ENCODE measurements at places on chromosomes 4 and X. TPM values are rescaled to one million over a fixed set of nuclear protein-coding genes. Genes with fewer than 3 reads are reported as not detected.

- DNase-seq = no peak
Measured at GRCh38 chr4:147085781-147086180, 140.1 kb upstream of the TTC29 start.

- DNase-seq = no peak
Measured at GRCh38 chr4:68494688-68495087, 47.4 kb downstream of the TMPRSS11E start.

DNA sequence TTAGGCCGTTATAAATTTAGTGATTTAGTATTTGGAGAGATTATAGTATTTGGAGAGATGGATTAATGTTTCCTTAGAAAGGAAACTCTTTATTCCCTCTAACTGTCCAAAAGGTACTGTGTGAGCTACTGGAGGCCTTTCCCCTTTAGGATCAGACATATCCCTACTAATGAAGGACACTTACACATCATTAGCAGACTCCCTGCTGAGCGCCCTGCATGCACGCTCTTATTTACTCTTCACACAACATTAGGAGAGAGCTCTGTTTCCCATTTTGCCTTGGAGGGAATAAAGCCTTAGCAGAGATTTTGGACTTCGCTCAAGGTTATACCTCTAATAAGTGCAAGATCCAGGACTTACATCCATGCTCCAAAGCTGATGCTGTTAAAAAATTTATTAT lies 17.8 kb upstream of the STOX2 start:
- DNase-seq = no peak

- no peak for DNase-seq
Measured at GRCh38 chrX:77444075-77444474, 3.1 kb upstream of the FGF16 start.

GRCh38 chr4:152528060-152528459 lies 7.8 kb downstream of the FBXW7 start:
- DNase-seq = no peak

GRCh38 chr4:7434141-7434765 lies 477 bp downstream of the PSAPL1 start:
- DNase-seq = no peak

NUDT6 gene
- 11.9 TPM for total RNA-seq

GABRG1 gene
- not detected for total RNA-seq

- DNase-seq = no peak
Measured at GRCh38 chr4:21452931-21453330, 495.6 kb downstream of the KCNIP4 start.

DNA sequence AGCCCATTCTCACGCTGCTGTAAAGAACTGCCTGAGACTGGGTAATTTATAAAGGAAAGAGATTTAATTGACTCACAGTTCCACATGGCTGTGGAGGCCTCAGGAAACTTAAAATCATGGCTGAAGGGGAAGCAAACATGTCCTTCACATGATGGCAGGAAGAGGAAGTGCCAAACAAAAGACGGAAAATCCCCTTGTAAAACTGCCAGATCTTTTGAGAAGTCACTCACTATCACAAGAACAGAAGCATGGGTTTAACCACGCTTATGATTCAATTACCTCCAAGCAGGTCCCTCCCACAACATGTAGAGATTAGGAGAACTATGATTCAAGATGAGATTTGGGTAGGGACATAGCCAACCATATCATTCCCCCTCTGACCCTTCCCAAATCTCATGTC lies 335.5 kb downstream of the IL15 start:
- no peak for DNase-seq

DNA sequence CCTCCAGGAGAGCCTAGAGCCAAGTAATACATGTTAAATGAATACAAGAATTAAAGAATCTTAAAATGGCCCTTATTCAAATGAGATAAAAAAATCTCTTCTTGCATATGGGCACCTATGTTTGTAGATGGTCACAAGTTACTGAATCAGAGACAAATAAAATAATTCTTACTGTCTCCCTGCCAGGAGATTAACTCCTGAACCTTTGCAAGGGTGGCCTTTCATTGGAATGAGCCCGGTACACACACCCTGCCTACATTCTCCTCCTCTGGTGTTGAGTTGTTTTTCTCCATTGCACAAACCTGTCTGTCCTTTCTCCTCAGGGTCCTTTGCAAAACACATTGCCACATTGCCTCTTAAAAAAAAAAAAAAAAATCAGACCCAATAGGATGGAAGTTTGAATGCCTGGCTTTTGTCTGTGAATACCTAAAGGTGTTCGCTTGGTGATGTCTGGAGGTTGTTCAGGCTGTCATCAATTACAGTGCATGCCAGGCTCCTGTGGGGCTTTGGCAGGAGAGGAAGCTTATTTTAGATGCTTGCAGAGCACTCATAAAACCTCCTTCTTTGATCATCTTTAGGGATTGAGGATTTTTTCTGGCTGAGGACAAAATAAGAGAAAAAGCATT lies 8.3 kb upstream of the TMEM154 start:
- peak; percentile 44 for DNase-seq

GRCh38 chr4:6500481-6501140 lies 28.2 kb upstream of the PPP2R2C start:
- DNase-seq = no peak

DNA sequence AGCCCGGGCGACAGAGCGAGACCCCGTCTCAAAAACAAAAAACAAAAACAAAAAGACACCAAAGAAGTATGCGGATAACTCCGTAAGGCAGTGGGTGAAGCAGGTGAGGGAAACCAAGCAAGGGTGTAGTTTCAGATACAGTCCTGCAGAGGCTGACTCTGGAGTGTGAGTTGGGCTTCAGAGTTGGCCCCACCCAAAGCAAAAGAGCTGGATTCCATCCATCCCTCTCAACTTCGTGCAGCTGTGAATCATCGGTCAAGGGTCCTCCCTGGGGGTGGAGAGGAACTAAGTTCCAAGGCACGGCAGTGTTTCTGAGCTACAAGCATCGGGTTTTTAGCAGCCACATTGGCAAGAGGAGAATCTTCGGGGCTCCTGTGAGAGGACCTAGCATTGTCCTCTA lies 43.9 kb upstream of the FAM9A start:
- DNase-seq = no peak

DNA sequence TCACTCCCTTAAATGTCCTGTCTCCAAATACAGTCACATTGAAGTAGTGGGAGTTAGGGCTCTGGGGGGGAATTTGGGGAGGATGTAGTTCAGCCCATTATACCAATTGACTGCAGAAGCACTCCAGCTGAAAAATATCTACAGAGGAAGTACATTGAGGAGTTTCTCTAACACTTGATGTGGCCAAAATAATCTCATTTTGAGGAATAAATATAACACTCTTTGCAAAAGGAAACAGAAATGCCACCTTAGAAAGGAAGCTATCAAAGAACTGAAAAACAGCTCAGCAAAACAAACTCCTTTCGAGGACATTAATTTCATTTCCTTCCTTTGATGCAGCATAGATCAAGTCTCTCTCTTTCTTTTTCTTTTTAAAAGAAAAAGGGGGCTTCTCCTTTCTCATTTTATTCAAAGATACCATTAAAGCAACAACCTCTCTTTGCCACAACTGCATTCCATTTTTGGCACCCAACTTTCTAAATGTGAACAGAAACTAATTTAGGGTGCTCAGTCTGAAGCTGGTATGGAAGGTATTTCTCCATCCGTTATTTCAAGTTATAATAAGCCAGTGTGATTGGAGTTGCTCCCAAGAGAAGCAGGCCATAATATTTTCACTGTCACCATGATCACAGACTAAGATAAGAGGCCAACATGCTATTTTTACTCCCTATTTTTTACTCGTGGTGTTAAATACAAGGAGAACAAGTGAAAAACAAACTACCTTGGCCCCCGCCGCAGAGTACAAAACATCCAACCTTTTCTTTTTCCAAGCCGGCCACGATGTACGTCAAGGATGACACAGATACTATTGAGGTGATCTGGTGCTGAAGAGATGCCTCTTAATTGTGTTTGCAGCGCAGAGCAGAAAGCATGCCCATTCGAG lies 230.4 kb upstream of the GATB start:
- DNase-seq = peak; percentile 26

DNA sequence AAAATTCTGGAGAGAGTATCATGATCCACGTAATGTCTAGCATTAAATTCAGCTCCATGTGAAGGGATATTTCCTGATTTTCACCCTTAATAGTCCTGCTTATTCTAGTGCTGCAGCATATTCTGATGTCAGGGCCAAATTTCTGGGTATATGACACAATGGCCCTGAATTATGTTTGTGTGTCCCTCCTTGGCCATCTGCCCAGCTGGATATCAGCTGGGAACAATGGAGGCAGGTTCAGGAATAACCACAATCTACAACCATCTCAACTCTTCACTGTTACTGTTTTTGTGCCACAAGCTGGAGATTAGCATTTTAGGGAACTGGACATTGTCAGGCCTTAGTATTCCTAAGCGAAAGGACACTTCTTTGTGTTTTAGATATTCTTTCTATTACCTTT lies 3.5 kb downstream of the GLRB start:
- DNase-seq = no peak

NPY2R gene
- total RNA-seq = not detected

DNA sequence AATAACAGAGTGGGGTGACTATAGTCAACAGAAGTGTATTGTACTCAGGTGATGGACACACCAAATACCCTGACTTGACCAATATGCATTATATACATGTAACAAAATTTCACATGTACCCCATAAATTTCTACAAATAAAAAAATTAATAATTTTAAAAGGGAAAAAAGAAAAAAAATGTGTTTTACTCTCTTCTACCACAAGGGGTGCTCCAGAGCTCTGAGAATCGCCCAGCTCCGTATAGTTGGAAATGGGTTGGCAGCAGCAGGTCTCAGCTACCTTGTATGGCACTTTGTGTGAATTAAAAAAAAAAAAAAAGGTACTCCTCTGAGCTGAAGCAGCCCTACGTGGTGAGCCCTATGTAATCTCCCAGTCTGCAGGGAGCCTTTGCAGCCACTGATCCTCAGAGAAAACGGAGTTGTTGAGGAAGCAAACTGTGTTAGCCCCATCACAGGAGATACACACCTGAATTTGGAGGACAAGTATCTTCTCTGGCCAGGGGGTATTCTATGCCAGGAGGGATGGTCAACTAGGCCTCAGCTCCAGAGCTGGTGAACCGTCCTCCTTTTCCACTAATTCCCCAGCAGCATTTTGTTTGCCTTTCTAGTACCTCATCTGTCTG lies 17.2 kb upstream of the POLA1 start:
- no peak for DNase-seq

- DNase-seq = no peak
Measured at GRCh38 chr4:173272996-173273395, 61.2 kb downstream of the HMGB2 start.

GRCh38 chr4:182478475-182478874 lies 235.3 kb downstream of the TENM3 start:
- no peak for DNase-seq

DNA sequence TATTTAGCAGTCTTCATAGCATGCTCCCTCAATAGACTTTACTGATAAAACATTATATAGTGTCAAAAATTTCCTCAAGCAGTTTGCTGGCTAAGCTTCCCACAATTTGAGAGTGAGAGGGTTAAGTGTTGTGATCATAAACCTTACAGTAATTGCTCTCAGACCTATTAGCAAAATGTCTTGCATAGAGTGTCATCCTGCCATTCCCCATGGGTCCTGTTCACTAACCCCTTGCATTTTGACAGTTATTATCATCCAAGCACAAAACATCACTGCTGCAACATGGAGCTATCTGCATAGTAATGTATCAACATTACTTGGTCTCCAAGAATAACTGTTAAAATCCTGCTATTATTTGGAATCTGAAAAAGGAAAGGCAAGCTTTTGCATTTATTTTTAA lies 196.1 kb upstream of the GK2 start:
- no peak for DNase-seq
